ENCODE measurements at places on chromosomes 2 and 18.

- no peak for DNase-seq
These were observed 31.5 kb downstream of the SIX3 start for GRCh38 chr2:44972771-44973535.

GRCh38 chr2:158034198-158034866 is 67.3 kb upstream of the UPP2 start:
- DNase-seq, result no peak

DNA sequence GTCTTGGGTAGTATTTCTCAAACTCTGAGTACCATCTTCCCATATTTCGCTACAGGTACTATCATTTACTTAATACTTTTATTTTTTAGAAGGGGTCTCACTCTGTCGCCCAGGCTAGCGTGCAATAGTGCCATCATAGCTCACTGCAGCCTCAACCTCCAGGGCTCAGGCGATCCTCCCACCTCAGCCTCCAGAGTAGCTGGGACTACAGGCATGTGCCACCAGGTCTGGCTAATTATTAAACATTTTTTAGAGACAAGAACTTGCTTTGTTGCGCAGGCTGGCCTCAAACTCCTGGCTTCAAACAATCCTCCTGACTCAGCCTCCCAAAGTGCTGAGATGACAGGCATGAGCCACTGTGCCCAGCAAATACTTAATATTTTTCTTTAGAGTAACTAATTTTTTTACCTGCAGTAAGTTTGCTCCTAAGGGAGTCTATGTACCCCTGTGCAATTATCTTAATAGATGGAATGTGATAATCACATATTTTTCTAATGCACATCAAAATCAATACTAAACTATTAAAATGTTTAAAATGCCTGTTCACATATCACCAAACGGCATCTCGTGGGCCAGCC is 100.6 kb upstream of the ST3GAL5 start:
- no peak for DNase-seq

DNA sequence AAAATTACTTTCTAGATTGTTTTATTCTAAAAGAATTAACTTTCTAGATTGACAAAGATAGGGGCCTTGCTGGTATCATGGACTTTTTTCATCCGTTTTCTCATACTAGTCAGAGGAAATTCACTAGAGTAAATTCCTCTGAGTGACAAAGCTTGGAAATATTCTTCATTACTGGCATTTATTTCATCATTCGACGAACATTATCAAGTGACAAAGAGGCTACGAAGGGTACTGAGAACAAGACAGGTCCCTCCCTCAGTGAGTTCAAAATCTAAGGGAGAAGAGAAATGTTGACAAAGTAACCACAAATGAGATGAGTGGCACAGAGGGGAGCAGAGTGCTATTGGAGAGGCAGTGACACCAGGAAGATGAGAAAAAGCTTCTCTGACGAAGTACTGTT is 4.3 kb downstream of the EPG5 start:
- no peak for DNase-seq

GRCh38 chr2:138274421-138275291 is 226.9 kb upstream of the SPOPL start:
- no peak for DNase-seq

DNA sequence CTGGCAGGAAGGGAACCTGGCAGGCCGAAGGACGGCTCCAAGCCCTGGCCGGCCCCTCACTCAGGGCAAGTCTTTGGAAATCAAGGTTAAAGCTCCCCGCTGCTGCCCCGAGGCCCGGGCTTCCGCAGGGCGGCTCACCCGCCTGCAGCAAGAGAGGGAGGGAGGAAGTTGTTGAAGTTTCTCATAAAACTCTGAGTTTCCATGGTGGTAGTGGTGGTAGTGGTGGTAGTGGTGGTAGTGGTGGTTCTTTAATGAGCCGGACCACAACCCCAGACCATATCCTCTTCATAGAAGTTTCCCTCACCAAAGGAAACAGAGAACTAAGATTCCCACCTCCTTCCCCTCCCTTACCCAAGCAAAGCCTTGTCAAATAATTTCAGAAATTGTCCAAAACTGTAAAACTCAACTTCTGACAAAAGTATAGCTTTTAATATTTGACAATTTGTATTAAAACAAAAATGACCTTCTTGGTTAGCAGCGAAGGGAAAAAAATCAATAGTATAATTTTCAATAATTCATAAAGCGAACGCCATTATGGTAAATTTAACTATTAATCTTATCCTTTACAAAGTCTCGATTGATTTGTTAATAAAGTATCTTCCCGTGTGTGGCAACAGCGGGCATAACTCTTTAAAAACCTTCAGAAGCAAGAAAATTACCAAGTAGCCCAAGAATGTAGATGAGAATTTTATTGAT is 1.5 kb upstream of the HOXD10 start:
- DNase-seq, result no peak

GRCh38 chr2:11578081-11578948 is 44.5 kb downstream of the GREB1 start:
- DNase-seq, result no peak

GRCh38 chr2:234823877-234824376 is 127.9 kb upstream of the SH3BP4 start:
- no peak for DNase-seq

DNA sequence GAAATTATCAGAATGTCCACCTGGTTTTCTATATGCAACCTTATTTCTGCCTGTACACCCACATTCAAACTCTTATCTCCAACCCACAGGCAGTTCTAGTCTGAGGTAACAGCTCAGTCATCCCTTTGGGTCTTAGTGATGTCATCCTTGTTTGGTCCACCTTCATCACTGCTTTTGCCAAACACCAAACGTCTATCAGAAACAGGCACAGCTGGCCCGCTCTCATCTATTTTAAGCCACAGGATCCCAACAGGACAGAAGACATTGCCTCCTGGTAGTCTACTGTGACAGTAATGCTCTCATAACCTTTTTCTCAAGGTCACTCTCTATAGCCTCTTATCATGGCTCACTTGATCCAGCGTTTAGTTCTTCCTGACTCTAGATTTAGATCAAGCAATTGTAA is 99.0 kb upstream of the CHAC2 start:
- no peak for DNase-seq

GRCh38 chr18:70156886-70157285 is 48.6 kb downstream of the RTTN start:
- DNase-seq, result no peak

- DNase-seq, result no peak
These were observed 138.2 kb upstream of the NRP2 start for GRCh38 chr2:205543937-205544702.

DNA sequence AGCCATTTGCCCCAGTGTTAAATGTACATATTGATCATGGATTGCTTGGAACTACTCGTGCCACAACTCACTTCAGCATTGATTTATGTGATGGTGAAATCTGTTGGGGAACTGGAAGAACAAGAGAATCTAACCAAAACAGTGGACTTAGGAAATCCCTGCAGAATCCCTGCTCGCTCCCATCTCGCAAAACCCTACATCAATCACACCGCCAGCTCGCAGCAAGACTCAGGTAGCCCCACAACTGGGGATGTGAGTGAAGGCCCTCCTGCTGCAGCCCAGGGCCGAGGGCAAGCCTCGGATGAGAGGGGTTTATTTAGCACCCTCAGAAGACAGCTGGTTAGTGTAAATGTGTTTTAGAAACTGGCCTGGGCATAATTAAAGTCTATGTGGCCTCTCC is 171.6 kb downstream of the ANAPC1 start:
- no peak for DNase-seq

- no peak for DNase-seq
These were observed 88.5 kb upstream of the APCDD1 start for GRCh38 chr18:10365901-10366300.

GRCh38 chr2:129733579-129733978 is 245.9 kb upstream of the RAB6C start:
- DNase-seq, result no peak

All from activated T-helper 1 cell treated with anti-CD3 and anti-CD28 coated beads, Interleukin-2, amount 50 U/mL, for 16 hours (primary cell).